ENCODE measurements at places on chromosomes 4 and X.
A peak's percentile ranks its signal among the peaks of the same experiment; 100 is the strongest.

DNA sequence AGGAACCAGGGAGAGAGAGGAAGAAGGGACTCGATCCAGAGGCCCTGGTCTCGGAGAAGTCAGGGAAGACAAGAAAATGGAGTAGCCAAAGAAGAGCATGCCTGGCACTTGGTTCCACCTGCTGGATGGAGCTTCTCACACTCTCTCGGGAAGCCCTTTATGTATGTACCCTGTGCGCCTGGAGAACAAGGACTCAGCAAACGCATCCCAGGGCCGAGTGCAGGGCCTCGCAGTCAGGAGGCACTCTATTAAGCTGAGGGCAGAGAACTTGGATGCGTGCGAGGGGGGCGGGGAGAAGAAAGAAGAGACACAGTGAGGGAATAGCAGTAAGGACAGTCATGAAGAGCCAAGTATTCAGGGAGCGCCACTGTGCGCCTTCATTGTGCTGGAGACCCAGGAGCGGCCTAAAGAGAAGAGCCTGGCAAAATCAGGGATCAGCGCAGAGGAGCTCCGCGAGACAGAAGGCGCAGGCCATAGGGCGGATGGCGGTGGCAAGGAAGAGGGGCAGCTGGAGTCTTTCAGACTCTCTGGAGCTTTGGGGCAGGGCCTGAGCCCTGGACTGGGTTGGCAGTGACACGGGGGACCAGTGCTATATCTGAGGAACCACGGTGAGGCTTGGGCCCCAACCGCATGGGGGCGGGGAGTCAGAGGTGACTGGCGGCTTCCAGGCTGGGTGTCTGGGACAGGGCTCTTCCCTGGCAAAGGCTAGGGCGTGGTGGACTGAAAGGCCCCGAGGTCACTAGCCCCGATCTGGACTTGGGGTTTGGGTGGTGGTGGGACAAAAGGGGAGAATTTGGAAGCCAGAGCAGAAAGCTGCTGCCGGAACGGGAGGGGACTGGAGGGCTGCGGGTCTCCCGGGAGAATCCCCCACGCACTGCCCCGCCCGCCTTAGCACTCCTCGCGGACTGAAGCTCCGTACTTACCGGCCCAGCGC lies 1.9 kb upstream of the SEPTIN6 start:
- DNase-seq, result peak; percentile 28

DNA sequence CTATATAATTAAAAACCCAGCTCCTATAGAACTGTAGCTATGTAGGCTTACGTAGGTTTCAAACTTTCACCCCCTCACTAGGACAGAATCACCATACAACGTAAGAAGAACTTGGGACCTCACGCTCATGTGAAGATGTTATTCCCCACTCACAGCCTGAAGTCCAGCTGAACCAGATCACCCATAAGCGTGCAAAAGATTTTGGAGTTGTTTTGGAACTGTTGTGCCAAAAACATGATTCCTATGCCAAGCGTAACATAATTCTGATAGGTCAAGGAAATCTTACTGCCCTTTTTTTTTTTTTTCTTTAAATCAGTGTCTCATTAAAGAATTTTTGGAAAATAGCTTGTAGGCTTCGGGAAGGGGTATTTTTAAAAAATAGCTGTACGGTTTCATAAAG lies 57.0 kb downstream of the LCORL start:
- no peak for DNase-seq

DNA sequence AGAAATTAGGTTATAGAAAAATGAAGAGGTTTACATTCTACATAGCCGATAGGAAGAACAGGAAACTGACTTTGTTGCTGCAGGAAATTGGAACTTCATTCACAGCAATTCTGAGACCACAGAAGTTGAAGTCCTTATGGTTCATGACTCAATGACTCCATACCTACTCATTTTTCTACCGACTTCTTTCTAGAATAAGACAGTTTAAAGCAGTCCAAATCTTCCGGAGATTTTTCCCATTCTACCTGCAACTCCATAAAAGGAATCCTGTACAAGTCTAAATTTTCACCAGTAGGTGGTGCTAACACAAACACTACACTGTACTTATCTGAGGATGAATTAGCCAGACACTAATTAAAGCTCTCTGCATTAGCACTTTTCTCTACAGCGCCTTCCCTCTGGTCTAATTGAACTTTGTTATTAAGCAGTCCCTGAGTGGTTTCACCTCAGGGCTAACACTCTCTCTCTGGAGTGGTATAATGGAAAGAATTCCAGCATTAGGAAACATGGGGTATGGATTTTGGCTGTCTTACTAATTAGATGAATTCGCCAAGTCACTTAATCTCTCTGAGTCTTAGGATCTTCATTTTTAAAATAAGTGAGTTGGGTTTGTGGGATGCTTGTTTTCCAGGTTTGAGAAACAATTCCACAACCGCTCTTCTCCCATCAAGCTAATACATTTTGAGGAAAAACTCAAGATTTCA lies 167.9 kb downstream of the SMIM20 start:
- DNase-seq, result no peak

DNA sequence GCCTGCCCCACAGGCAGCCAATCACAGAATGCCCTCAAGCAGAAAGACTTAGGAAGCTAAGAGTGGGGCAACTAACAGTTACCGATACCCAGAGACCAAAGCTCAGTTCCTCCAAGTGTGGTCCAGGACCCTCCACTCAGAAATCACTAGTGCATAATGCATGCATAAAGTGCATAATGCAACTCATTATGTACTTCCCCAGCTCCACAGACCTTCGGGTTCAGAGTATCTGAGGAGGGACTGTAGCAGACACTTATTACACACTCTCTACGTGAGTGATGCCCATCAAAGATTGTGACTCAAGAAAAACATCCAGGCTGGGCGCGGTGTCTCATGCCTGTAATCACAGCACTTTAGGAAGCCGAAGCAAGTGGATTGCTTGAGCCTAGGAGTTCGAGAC lies 328.0 kb downstream of the BCOR start:
- DNase-seq, result no peak

DNA sequence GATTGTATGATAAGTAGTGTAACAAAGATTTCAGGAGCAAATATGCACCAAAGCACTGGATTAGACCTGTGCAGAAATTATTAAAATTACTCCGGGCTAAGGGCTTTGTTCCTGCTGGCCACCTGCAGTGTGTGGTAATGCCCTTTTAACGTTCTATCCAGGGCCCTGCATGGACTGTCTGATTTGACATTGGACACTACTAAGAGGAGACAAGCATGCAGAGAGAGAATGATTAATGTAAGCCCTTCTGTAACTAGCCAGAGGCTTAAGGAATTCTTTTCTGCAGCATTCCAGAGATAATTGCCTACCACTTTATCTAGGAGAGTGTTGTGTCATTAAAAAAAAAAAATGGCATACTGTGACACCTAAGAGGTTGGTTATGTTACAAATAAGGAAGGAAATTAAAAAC lies 117.0 kb downstream of the PCDH7 start:
- DNase-seq, result no peak

GRCh38 chr4:109649872-109650271 lies 53.4 kb downstream of the CASP6 start:
- no peak for DNase-seq

DNA sequence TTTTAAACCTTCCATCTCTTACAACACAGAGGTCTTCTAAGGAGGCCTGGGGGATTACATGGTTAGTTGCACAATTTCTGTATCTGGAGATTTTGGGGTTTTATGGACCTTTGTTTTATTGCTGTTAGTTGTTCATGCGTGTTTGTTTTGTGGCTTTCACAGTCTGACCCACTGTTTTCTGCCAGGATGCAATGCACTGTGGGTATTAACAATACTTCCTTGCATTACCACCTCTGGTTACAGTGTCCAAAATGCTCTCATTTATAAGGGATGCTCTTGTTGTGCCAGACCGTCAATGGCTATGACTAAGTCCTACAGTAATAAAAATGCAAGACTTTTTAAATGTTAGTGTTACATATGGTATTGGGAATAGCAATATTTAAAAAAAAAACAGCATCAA lies 730.2 kb downstream of the KCTD8 start:
- no peak for DNase-seq

GRCh38 chrX:70488856-70489255 lies 44.2 kb downstream of the DLG3 start:
- DNase-seq, result no peak

GRCh38 chr4:41693629-41694028 lies 54.9 kb downstream of the PHOX2B start:
- no peak for DNase-seq

GRCh38 chr4:134470544-134470943 lies 269.0 kb upstream of the PABPC4L start:
- peak; percentile 32 for DNase-seq

DNA sequence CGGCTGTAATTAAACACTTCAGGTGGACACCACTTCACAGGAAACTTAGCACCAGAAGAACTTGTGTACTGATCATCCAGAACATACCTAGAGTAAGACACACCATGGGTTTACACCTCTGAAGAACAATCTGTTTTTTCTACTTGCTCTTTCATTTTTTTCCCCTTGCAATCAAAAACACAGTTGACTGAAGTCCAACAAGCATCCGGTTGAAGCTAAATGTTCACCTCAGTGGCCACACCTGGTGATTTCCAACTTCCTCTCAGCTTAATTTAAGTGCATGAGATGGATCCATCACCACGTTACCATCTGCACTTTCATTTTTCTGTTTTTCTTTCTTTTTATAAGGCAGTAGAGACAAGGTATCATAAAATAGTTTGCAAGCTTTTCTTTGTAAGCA lies 4.9 kb upstream of the TXK start:
- no peak for DNase-seq

- DNase-seq, result no peak
These were observed 502.3 kb downstream of the PDHA2 start for GRCh38 chr4:96342196-96342595.

GRCh38 chr4:105112274-105112673 lies 34.4 kb upstream of the TET2 start:
- DNase-seq, result no peak

GRCh38 chrX:10166731-10167151 lies 10.0 kb downstream of the CLCN4 start:
- no peak for DNase-seq

- DNase-seq, result no peak
These were observed 104.6 kb downstream of the PDGFRA start for GRCh38 chr4:54333657-54334056.

DNA sequence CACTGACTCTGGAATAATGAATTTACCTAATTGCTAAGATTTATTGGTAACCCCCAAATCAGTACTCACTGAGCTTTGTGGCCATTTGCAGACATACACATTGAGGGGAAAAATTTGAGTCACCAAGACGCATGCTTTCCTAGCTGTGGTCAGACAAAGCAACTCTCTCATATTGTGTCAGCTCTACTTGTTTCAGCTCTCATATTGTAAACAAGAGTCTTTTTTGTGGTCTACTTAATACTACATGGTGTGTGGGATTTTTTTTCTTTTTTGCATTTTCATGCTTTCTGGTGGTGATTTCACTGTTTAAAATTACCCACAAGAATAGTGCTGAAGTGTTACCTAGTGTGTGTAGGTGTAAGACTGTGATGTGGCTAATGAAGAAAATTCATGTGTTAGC lies 428.2 kb upstream of the GALNT7 start:
- no peak for DNase-seq

All from WTC11 (cell line).